Fibroblast of mammary gland (primary cell): ENCODE measurements at places on chromosomes 2 and 18.

- DNase-seq = no peak
Measured at GRCh38 chr2:72937356-72937669, 20.0 kb downstream of the EMX1 start.

DNA sequence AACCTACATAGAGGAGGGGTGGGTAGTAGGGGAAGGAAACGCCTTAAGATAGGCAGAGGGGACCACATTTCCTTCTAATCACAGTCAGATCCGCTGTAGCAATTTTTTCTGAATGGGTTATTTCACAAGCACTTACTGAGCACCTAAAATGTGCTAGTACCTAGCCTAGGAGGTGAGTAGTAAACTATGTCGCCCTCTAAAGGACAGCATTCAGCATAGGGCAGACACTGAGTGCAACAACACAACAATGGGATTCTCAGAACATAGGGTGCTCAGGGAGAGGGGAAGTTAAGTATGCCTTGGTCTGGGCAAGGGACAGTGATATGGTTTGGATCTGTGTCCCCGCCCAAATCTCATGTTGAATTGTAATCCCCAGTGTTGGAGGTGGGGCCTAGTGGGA, 166.1 kb upstream of the RAB6C start:
- DNase-seq = peak; percentile 2

DNA sequence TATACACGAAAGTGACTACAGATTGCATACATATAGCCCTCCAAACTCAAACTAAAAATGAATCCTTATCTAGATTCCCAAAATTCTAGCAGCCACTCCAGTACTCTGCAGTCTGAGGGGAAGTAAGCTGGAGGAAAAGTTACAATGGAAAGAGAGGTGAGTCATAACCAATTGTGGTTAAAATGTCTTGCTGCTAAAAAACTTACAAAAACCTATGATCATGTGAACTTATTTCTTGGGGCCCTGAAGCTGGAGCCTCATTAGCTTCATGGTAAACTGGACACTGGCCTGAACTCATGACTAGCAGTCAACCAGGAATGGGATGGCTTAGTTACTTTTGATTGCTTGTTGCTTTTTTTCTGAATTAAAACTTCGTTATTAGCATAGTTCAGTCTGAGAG, 175.9 kb downstream of the SLC4A3 start:
- peak; percentile 26 for DNase-seq

DNA sequence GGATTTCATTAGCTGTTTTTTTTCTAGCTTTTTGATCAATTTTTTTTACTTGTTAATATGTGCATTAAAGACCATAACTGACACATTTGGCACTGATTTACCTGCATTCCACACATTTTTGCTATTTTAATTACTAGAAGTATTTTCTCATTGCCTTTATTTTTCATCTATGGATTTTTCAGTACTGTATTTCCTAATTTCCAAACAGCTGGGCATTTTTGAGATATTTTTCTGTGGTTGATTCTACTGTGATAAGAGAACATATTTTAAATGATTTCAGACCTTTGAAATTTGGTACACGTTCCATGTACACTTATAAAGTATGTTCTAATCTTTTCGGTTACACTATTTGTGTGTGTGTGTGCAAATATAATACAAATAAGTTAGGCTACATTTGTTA, 135.3 kb downstream of the PARD3B start:
- DNase-seq = no peak

DNA sequence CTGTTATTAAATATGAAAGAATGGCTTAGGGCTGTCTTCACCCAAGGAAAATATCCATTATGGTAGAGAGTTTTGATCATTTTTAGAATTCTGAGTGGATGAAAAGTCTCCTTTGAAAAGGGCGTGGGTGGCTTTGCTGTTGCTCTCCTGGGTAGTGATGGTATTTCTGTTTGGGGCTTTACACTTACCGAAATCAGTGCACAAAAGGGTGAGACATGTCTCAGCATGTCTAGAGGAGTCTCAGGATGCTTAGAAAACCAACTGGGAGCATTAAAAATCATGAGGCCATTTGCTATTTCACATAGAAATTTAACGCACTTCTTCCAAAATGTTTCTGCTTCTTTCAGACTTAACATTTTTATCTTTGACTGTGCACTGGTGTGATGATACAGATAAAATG, 49.6 kb downstream of the ZCCHC2 start:
- no peak for DNase-seq

GRCh38 chr2:54770676-54771075, 47.2 kb downstream of the EML6 start:
- DNase-seq = no peak

DNA sequence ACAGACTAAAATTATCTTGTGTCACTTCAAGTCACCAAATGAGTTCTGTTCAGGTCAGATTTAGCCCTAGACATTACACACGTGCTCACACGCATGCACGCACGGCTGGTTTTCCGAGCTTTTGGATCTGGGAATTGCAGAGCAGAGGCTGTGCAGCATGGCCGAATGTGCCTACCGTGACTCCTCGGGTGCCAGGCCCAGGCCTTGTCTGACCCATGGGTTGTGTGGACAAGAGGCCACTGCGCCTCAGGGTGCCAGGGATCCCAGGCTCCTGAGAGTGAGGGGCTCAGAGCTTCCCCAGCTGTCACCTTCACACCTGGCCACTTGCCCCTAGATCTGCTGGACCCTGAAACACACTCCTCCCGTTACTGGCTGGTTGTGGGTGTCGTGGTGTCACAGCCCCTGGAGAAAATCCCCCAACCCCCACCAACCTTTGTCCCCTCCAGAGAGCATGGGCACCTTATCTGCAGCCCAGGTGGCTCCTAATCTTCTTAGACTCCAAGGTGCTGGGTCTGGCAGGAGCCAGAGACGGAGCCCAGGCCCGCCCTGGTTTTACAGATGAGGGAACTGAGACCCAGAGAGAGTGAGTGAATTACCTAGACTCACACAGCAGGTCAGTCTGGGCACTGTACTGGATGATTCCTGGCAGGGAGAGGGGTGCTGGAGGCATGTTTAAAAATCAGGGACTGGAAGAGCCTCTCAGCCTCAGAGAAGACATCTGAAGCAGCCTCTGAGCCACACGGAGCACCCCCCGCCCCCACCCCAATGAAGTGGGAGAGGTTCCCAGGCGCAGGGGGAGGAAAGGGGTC, 56.8 kb downstream of the ATOH8 start:
- DNase-seq = no peak

DNA sequence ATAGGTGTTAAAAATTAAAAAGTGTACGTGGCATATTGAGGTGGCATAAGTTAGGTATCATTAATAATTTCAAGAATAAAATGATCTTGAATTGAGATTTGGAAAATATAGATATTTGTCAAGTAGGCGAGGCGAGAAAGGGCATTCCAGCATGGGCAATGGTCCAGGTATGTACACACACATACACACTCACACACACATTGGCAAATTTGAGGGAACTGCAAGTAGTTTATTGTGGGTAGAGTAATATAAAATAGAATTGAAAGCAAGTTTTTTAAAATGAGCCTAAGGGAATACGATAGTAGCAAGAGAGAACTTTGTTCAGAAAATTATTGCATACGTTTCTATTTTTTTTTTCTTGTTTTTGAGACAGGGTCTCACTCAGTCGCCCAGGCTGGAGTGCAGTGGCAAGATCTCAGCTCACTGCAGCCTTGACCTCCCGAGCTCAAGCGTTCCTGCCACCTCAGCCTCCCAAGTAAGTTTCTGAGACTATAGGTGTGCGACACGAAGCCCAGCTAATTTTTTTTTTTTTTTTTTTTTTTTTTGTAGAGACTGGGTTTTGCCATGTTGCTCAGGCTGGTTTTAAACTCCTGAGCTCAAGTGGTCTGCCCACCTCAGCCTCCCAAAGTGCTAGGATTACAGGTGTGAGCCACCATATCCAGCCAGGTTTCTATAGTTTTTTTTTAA, 96.7 kb upstream of the SLC39A10 start:
- no peak for DNase-seq

- peak; percentile 27 for DNase-seq
Measured at GRCh38 chr2:27262379-27263286, at the start of gene SLC30A3. Gene SLC30A3 (minus strand): TSS chr2:27263047. CDS start chr2:27262906, 141 bp downstream.

DNA sequence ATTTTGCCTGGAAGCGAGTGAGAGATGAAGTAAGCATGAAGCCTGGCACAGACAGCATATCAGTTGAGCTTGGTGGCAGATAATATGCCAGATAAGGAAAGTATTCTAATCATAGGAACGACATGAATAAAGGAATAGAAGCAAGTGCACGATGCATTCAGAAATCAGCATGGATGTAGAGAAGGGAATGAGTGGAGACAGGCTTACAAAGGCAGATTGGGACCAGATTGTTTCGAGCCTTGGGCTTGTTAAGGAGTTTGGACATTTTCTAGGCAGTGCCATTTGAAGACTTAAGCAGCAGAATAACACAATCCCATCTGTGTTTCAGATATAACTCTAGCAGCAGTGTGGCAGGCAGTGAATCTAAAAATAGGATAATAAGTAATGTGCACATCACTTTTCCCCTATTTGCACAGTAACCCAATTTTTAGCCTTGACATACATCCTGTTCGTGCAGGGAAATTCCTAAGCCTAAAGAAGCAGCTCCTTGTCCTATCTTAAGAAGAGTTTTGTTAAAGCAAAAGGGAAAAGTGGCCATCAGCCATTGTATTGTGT, 450.2 kb downstream of the PLCL1 start:
- DNase-seq = no peak

- DNase-seq = peak; percentile 91
Measured at GRCh38 chr2:8656160-8656641, 25.7 kb upstream of the ID2 start.

DNA sequence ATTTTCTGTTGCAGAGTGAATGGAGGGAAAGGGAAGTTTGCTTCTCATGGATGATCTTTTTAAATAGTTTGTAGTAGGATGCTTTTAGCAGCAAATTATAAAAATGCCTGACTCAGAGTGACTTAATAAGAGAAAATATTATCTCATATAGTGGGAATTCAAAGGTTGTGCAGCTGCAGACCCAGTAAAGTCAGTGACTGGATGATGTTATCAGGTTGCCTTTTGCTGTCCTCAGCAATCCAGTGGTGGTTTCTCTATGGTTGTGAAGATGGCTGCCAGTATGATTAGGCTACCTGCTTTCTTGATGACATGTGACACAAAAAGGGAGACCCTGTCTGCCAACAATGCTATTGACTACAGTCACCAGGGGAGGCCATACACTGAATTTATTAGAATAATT, 184.8 kb downstream of the DIS3L2 start:
- peak; percentile 18 for DNase-seq

DNA sequence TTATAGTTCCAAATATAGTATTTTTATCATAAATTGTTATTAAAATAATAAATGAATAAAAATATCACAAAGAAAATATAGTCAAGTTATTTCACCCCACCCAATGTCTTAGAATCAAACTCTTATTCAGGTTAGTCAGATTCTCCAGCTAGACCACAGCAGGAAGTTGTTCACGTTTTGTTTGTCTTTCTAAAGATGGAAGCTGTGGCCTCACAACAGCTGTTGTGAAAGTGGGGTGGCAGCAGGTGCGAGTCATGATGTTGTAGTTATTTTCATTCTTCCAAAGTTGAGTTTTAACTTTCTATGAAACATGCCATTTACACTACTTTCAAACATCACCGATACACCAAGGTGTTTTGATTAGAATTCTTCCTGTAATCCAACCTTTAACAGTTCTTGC, 272.9 kb downstream of the SLC8A1 start:
- peak; percentile 37 for DNase-seq

GRCh38 chr2:229313591-229313990, 42.5 kb upstream of the PID1 start:
- DNase-seq = peak; percentile 90

DNA sequence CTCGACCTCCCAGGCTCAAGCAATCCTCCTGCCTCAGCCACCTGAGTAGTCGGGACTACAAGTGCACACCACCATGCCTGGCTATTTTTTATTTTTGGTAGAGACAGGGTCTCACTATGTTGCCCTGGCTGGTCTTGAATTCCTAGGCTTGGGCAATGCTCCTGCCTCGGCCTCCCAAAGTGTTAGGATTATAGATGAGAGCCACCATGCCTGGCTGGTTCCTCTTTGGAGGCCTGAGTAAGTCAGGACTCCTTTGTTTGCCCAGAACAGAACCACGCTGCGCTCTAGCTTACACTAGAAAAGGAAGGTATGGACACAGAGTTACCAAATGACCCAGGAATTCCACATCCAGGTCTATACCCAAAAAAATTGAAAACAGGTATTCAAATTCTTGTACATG, 135.9 kb upstream of the SLC1A4 start:
- DNase-seq = no peak

DNA sequence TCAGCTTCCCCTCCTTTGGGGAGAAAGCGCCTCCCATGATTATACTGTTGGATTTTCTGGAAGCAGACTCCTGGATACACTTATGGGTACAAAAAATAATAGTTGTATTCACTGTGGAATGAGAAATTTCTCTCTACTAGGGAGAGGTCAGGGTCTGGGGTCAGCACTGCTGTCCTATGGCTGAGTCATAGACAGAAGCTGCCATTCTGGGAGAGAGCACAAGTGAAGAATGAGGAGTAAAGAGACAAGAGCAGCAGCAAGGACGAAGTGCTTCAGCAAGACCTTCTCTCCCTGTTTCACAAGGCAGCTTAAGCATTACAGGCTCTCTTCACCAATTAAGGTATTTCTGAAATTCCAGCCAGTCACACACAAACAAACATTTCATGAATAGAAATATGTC, 10.1 kb upstream of the UNC80 start:
- no peak for DNase-seq
